Right forelimb (tissue), 1 donor: ENCODE measurements at places on chromosomes 12 and 14.

DNA sequence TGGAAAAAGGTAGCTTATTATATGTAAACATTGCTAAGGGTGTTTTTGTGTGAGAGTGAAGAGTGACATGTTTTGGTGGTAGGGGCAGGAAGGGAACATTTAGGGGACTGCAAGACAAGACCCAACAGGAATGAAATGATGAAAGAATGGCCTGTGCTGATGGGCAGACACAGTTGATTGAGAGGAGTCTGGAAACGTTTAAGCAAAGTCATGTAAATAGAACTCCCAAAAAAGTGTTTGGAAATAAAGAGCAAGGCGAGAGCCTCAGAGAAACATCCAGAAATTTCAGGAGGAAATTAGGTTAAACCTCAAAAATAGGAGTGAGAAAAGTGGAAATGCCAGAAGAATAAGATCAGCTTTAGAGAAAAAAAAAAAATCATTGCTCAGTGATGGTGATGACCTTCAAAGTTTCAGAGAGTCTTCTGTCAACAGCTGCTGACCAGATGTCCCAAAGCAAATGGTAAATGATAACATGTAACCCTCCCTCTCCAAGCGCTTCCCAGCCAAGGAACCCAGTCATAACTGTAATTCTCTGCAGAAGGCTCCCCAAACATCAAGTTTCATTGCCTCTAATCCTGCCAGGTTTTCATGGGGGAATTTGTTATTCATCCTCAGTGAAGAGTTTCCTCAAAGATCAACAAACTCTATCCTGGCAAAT lies 223.2 kb upstream of the FAR2 start:
- DNase-seq: no peak

DNA sequence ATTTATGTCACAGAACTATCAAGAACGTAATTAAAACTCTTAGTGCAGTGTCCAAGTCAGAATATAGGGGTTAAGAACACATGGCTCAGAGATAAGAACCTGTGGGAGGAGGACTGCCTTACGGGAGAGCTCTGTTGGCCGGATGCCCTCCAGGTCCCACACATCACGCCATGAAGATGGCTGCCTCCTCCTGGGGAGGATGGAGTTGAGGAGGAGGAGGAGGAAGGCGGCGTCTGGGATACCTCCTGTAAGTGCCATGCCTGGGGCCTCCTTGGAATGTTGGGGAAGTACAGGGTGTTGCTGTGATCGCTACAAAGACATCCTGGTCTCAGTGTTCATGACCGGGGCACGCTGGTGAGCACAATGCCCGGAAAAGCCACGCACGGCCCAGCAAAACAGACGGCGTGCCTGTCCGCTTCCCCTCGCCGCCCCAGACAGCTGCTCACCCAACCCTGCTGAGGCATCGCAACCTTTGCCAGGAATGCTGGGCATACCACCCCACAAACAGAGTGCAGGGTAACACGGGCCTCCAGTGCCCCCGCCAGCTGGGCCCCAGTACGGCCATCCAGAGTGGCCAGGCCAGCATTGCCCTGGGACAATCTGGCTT lies 28.7 kb upstream of the CD9 start:
- no peak for DNase-seq

GRCh38 chr14:101962503-101962874 lies 1.9 kb upstream of the DYNC1H1 start:
- DNase-seq: no peak

GRCh38 chr12:1575408-1576401 lies 18.7 kb downstream of the FBXL14 start:
- no peak for DNase-seq

GRCh38 chr14:101399737-101400517 lies 161.4 kb upstream of the DIO3 start:
- DNase-seq: no peak
